NCI-H446 treated with DMSO at 0.1 percent for 48 hours (cell line): ENCODE measurements at places on chromosomes 3 and 15.

DNA sequence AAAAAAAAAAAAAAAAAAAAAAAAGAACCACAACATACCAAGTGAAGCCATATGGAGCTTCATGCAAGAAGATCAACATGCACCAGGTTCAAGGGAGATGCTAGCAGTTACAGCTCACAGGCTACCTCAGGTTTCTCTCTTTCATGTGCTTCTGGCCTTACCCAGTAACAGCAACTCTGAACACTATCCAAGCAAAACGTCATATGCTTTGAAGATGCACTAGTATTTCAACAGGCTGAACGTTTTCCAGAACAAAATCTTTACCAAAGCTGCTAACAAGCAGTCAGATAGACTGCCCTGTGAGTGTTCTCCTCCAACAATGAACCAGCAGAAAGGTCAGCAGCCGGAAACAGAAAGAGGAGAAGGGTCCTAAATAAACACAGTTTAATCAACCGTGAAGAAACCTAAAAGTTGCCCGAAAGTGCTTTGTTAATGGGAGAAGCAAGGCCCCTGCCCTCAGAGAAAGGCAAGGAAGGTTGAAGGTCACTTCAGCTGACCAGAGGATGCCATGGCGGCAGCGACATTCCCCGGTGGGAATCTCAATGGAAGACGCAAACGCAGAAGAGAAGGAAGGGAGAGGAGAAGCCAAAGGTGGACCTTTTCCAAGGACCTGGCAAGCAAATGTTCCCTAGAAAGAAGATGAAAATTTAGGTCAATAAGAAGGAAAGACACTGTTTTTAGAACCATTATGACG, 80.1 kb downstream of the CCNL1 start:
- no peak for DNase-seq

- no peak for DNase-seq
Observed at GRCh38 chr15:81165535-81165934, 31.1 kb upstream of the IL16 start.

DNA sequence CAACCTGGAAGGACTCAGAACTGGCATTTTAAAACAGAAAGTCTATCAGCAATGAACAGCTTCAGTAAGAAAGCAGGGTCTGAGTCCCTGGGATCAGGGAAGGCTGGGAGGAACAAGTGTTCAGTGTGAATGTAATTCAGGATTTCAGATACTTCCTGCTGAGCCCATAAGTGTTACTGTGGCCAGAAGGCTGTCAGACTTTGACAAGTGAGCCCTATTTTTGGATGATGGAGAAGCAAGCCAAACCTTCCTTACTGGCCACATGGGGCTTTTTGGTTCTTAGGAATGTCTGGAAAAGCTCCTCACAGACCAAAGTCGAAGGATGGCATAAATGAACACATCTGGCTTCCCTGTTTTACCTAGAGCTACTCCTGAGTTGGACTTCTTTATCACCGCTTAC, 157.2 kb downstream of the BBX start:
- DNase-seq = no peak

DNA sequence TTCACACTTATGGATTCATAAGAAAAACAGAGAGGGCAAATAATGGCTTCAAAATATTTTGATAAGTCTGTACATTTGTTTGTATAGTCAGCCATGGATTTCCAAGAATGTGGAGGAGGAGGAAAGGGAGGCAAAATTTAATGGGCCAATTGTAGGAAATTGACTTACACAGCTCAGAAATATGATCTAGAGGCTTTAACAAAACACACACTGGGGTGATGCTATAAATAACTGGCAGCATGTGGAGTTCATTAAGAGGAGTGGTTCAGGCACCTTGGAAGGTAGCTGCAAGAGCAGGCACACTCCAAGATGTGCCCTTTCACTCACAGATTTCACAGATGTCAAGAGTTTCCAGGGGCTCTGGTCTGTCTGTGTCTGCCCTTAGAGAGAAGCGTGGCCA, 193.4 kb upstream of the RASGRP1 start:
- no peak for DNase-seq

DNA sequence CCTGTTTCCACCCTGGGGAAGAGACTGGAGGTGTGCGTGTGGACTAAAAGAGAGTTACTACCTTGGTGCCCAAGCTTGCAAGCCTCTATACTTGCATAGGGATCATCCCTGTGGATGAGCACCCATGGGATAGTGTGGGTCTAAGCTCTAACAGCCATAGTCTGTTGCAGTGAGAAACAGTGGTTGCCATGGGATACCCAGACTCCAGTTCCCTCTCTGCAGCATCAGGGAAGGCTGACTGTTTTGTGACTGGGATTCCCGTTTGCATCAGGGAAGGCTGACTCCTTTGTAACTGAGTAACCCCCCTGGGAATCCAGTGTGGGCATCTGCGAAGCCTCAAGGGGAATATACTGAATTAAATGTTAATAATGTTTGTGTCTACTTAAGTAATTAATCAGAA, 196.1 kb downstream of the ZNF621 start:
- DNase-seq = no peak
